Activated B cell treated with CpG ODN at 0.5 μM for 24 hours (primary cell): ENCODE measurements at places on chromosomes 12 and 14.

- no peak for DNase-seq
These were observed 39.1 kb downstream of the SLC8A3 start for GRCh38 chr14:70149596-70150165.

GRCh38 chr14:32938719-32939253, at the start of gene NPAS3:
Gene NPAS3, plus strand, starts transcription at chr14:32938879.
- DNase-seq, result no peak

DNA sequence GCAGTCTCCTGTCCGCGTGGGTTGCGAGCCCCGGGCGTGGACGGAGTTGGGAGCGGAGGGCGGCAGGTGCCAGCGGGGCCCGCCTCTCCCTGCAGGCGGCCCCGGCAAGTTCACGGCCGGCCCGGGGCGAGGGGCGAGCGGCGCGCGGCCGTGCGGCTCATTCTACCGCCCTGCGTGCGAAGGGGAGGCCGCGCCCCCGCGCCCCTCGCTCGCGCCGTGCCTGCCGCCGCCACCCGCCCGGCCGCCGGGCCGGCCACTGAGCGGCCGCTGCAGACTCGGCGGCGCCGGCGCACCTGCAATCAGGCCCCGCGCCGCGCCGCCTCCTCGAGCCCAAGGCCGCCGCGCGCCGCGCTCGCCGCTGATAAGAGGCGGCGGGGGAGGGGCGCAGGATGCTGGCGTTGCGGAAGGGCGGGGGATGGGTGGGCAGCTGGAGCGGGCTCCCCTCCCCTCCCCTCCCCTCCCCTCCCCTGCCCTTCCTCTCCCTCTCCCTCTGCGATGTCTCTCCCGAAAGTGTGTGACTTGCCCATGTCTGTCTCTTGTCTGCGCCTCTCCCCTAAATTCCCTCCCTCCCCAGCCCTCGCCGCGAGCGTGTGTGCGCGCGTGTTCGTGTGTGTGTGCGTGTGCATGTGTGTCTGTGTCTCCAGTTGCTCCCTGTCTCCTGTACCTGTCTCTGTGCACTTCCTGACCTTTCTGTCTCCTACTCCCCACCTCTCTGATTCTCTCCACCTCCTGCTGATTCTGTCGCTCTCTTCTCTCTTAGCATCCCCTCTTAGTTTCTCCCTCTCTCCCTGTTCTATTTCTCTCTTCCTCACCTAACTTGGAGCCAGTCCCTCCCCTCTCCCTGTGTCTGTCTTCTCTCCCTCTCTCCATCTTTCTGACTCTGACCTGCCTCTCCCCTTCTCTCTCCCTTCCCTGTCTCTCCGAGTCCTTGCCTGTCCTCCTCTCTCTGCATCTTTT, 768.1 kb upstream of the TBX3 start:
- no peak for DNase-seq

GRCh38 chr12:119202544-119202943, 23.8 kb downstream of the HSPB8 start:
- DNase-seq, result no peak

GRCh38 chr12:44101475-44101874, 265.6 kb downstream of the TMEM117 start:
- DNase-seq, result no peak

- no peak for DNase-seq
These were observed 77.6 kb downstream of the LGMN start for GRCh38 chr14:92670643-92671366.

DNA sequence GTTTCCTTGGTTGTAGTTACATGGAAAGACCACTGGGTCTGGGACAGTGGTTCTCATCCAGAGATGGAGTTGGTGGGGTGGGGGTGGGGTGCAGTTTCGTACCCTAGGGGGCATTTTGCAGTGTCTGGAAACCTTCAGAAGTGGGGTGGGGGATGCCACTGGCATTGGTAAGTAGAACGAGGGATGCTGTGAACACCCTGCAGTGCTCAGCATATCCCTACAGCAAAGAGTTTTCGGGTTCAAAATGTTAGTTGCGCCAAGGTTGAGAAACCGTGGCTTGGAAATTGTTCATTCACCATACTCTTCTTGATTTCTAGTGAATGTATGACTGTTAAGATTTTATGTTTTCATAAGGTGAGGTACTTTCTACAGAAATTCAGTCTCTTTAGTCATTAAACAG, 28.7 kb downstream of the TRAF3 start:
- no peak for DNase-seq

DNA sequence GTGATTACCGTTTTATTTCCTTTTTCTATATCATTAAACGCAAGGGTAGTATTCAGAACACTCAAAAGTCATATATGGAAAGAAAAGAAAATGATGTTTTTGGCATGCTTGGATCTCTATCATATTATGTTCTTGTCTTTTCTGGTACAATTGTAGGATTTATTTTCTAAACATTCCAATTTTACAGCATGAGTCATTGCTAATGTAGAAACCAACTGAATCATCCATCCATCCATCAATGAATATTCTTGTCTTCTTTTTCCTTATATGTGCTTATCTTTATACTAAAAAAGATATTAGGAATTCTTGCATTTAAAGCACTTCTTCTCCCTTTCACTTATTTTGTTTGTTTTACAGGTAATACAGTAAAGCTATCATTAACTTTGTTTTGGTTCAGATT, 20.4 kb upstream of the AMIGO2 start:
- DNase-seq, result no peak

DNA sequence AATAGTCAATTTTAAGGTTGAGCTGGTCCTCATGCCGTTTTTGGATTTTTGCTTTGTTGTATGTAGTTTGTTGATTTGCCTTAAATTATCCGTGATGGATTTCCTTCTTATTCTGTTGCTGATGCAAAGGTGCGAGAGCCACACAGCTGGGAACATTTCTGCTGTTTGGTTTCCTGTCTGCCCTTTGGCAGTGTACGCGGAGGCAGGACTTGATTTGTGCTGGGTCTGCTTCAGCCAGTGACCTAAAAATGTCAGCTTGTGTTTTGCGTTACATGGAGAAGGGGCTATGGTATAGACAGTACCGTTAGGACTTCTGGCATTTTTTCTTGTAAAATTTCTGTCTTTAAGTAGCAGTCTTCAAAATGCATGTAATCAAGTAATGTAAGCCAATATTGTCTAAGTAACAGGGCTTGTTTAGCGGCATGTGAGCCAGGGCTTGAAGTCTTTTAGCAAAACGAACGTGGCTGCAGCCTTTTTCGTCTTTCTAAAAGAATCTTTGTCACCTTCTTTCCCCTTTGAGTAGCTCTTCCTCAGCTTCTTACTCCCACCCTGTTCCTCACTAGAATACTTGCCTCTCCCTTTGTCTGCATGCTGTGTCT, 18.2 kb upstream of the RD3L start:
- DNase-seq, result no peak

DNA sequence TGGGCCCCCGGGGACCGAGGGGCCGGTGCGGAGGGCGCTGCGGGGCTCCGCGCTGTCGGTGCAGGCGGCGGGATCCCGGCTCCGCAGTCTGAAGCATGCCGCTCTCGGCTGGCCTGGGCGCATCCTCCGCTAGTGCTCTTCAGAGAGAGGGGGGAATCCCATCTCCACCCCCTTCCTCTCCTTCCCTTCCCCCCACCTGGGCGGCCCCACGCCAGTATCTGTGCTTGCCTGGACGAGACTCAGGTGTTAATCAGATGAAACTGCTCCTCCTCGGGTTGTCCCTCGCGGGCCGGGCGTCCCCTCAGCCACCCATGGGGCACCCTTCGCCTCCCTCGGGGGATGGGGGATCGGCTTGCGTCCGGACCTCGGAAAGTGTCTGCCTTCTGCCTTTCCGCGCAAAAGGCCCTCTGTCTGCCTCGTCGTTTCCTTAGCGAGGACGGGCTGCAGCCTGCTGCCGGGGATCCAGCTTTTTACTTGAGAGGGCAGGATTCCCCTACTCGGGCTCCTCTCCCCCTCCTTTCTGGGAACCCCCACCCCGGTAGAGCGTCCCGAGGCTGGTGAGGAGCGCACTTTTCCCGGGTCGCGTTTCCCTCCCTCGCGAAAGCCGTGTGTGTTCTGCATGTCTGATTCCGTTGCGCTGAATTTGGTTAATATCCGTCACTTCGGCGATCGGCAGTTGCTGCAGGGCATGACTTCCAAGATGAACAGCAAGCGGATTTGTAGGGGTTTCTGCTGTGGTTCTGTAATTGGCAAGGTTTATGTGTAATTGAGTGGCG, 1.1 kb downstream of the GPHN start:
- peak; percentile 64 for DNase-seq

GRCh38 chr14:63088865-63089264, 43.6 kb upstream of the KCNH5 start:
- no peak for DNase-seq

- peak; percentile 90 for DNase-seq
These were observed at the start of gene MBD6 for GRCh38 chr12:57522011-57522886. Gene MBD6, plus strand, starts transcription at chr12:57522824. Its CDS starts 1,480 bp downstream, at chr12:57524304.

- no peak for DNase-seq
These were observed 2.2 kb downstream of the DACT1 start for GRCh38 chr14:58639842-58640484.

GRCh38 chr14:85663256-85663655, 133.3 kb downstream of the FLRT2 start:
- no peak for DNase-seq

GRCh38 chr12:129788506-129789084, 115.2 kb downstream of the TMEM132D start:
- DNase-seq, result no peak

GRCh38 chr12:47986832-47987231, 17.4 kb downstream of the COL2A1 start:
- DNase-seq, result no peak

DNA sequence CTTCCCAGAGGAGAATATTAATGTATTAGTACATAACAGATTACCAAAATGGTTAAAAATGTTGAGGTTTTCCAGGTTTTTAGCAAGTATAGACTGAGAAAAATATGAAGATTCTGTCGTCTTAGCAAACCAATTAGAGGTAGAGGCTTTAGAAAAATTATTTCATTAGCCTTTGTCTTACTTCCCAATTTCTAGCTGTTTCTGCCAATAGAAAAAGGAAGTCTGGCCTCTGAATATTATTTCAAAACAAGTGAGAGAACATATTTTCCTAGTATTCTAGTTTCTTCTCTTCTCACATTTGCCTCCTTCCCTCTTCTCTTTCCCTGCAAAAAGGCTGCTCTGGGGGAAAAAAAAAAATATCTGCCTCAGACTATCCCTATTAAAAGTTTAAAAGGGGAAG, 16.4 kb downstream of the IPO8 start:
- no peak for DNase-seq

GRCh38 chr14:100547633-100548294, 39.5 kb downstream of the BEGAIN start:
- DNase-seq, result no peak

- no peak for DNase-seq
These were observed 23.6 kb upstream of the NPFF start for GRCh38 chr12:53530920-53531319.

DNA sequence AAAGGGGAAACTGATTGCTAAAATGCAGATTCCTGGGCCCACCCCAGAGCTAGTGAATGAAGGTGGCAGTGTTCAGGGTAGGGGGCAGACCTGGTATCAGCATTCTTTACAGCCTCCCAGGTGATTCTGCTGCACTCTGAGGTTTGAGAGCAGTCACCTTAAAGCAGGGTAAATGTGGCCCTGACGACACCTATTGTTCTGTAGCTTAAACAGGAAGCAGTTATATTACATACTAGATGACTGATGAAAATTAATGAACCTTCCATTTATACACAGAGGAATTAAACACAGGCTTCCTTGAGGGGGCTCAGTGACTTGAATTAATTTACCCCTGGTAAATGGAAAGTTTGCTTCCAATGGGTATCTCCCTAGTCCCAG, 25.3 kb downstream of the NUAK1 start:
- no peak for DNase-seq

DNA sequence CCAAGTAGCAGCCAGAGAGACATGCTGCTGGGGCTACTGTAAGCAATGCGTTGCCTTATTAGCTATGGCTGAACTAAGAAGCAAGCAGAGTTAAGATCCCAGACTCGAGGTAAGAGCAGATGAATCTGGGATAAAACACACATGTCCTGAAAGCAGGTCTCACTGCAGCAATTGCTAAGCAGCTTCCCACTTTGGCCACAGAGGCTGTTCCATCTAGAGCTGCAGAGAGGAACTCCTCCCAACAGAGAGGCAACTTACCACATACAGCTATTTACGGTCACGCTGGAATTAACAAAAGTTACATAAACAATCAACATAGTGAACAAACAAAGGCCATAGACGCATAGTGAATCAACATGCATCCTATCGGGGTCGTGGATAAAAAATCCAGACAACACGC, 90.2 kb downstream of the KSR2 start:
- no peak for DNase-seq

GRCh38 chr12:49932533-49933130, 17.9 kb upstream of the AQP2 start:
- no peak for DNase-seq

DNA sequence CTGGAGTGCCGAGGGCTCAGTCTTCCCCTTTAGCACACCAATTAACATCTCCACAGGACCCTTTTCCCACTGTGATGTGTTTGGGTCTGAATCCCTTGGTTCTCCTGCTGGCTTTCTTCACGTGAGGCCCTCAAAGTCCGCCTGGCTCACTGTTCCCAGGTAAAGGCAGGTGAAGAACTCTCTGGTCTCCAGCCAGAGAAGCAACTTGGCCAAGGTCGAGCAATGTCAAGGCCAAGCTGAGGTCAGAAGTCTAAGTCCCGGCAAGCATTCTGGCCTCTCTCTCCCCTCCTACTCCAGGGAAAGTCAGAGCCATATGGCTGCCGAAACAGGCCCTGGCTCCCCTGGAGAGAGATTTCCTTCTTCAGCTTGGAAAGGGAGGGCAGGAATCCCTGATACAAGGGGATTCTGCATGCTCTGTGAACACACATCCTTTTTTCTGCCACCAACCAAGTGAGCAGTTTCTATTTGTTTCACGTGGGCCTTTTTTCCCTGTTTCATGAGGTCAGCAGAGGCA, 61.4 kb upstream of the ESRRB start:
- DNase-seq, result no peak

- no peak for DNase-seq
These were observed 1.2 kb downstream of the PYROXD1 start for GRCh38 chr12:21438643-21439042.

DNA sequence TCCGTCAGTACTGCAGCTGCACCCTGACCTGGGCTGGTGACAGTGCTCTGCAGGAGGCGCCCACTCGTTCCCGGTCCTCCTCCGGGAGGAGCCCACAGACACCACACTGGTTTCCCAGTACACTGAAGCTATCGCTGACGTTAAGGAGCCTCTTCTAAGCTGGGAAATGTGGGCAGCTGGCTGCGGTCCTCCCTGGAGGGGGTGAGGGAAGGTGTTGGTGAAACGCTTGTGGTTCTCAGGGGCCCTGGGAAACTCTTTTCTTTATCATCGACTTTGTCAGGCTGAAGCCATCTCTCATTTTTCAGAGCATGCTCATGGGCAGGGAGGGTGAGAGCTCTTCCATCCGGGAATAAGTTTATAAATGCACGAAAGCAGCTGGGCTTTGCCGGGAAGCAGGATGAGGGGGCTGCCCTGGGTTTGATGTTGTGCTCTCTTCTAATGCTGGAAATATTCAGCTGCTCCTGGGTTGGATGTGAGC, 176.0 kb downstream of the CHST11 start:
- no peak for DNase-seq
